HS-27A (cell line): ENCODE measurements at places on chromosomes 5 and 9.

GRCh38 chr9:107639426-107639825 lies 149.9 kb upstream of the KLF4 start:
- no peak for DNase-seq

- DNase-seq = no peak
Observed at GRCh38 chr9:125600194-125600593, 106.8 kb downstream of the MAPKAP1 start.

DNA sequence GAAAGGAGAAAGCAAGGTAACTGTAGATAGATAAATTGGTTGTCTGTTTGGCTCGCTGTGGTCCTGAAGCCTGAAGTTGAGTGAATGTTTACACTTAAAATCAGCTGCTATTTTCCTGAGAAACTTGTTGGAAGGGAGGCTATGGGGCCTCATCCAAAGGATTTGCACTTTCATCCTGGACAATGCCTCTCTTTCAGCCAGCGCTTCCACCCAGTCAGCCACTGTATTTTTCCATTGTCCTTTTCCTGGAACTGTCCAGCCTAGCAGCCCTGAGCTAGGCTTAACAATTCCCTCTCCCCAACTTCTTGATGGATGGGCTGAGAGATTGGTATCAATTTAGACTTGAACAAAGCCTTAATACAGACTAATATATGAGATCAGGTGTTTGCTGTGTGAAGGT lies 429.2 kb downstream of the DMAC1 start:
- DNase-seq = no peak

- no peak for DNase-seq
Observed at GRCh38 chr5:151179489-151179840, 21.9 kb upstream of the ANXA6 start.

- no peak for DNase-seq
Observed at GRCh38 chr5:112263469-112263868, 155.6 kb downstream of the EPB41L4A start.

- no peak for DNase-seq
Observed at GRCh38 chr5:117207088-117207668, 632.6 kb upstream of the SEMA6A start.
